Tibial artery (tissue), 4 donors: ENCODE measurements at places on chromosomes 3 and 15.

DNA sequence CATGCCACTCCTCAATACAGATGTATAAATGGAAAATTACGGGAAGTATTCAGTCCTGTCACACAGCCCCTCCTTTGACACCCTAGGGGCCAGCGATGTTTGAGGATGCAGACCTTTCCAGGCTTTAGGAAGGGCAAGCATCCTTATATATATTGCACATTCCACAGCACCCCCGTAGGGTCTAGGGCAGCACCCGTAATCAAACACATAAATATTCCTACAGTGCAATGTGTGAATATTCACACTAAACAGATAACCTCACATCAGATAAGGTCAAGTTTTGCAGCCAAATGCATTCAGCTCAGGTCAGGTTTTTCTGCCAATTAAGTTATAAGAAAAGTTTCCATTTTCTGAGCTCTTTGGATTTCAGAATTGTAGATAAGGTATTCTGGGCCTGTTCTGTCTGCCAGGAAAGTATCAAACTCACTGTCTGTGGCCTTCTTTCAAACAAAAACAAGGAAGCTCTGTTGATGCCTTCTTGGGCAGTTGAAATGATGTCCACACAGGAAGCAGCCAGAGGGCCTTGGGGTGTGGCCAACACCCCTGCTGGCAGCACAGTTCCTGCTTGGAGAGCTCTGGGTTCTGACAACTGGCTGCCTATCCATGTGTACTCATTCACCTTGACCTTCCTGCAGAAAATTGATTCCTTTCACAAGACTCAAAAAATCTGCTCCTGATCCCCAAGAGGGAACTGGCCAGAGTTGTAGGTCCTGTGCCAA lies 427.0 kb downstream of the NTRK3 start:
- DNase-seq = no peak

DNA sequence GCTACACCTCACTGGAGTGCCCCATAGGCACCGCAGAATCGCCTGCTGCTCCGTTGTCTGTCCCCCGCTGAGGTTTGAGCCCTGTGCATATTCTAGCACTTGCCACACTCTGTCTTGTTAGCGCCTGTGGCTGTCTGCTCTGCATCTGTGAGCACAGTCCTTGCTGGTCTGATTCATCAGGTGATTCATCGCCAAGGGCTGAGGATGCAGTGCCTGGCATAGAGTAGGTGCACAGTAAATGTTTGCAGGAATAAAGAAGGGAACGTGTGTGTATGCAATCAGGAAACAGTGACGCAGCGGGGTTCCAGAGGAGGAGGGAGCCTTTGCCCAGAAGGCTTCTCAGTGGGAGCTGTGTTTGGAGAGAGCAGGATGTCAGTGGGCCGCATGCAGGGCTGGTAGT lies 124.0 kb upstream of the PLXNA1 start:
- no peak for DNase-seq

GRCh38 chr3:134978658-134979057 lies 183.6 kb downstream of the EPHB1 start:
- no peak for DNase-seq

DNA sequence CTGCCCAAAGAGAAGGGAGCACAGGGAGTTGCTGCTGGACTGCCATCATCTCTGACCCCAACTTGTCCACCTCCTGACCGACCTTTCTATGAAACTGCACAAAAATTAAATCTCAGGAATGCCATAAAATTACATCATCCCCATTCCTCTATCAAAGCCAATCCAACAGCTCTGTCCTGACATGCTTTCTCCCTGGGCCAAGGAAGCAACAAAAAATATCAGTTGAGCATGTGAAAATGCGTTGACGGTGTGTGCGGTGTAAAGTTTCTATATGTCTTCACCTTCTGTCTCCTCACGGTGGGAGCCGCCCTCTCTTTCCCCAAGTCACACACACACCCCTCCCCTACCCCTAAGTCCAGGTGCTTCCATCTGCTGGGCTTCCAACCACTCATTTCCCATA lies 3.6 kb upstream of the ZNF774 start:
- DNase-seq = no peak

DNA sequence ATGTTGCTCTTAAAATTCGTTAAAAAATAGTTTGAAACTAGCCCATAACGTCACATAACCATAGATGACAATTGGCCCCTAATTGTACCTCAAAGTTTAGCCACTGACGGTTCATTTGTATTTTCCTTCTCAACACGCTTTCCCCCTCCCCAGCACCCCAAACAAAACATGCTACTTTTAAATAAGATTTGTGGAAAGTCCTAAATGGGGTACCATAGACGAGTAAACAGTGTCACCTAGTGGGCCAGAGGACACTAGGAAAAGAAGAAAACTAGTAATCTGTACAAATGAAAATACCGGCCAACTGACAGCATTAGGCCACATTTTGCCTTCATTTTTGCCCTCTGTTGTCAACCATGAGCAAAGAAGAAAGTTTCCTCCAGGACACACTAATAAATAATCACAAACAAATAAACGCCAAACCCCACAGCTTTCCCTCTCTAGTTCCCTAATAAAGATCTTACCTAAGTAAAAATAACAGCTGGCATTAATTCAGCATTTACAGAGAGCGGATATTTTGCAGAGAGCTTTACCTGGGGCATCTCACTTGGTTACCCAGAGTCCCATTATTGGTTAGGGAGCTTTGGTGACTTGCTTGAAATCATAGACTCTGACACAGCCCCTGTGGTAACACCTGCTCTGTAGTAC lies 175.1 kb upstream of the ATP11B start:
- no peak for DNase-seq

- no peak for DNase-seq
These were observed 210.1 kb upstream of the SATB1 start for GRCh38 chr3:18635215-18635614.

DNA sequence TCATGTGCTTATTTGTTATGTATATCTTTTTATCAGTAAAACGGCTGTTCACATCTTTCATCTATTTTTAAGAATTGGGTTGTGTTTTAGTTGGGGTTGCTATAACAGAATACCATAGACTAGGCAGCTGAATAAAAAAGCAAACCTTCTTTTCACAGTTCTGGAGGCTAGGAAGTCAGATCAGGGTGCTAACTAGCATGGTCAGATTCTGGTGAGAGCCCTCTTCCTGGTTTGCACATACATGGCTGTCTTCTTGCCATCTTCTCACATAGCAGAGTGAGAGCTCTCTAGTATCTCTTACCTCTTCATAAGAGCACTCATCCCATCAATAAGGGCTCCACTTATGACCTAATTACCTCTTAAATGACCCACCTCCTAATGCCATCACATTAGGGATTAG lies 33.8 kb downstream of the NMD3 start:
- no peak for DNase-seq

DNA sequence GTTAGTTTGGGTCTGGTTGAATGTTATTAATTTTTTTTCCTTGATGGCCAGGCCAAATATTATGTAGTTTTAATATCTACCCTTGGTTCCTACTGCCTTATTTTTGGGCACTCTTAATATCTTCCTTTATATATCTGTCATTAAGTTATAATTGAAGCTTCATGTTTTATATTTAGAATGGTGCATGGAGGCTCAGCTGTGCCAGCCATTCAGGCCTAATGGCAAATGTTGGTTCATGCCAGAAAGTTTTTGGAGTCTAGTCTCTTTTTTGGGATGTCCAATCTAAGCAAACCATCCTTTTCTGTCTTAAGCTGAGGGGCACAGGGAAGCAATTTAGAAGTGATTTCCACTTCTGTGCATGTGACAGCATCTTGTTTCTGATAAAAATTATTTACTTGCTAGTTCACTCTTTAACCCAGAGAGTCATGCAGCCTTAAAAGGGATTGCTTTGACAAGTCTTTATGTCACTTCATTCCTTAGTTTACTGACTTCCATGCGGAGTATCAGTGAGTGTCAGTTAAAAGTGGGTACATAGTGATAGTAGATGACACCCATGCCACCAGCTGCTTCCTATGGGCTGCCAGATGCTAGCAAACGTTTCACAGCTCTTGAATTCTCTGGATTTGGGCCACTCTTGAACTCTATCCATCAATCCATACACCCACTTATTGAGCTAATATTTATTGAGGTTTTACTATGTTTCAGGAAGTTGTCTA lies 33.0 kb downstream of the MITF start:
- DNase-seq = no peak
